Astrocyte (in vitro differentiated cells and primary cell): ENCODE measurements at places on chromosomes 13 and 19.

DNA sequence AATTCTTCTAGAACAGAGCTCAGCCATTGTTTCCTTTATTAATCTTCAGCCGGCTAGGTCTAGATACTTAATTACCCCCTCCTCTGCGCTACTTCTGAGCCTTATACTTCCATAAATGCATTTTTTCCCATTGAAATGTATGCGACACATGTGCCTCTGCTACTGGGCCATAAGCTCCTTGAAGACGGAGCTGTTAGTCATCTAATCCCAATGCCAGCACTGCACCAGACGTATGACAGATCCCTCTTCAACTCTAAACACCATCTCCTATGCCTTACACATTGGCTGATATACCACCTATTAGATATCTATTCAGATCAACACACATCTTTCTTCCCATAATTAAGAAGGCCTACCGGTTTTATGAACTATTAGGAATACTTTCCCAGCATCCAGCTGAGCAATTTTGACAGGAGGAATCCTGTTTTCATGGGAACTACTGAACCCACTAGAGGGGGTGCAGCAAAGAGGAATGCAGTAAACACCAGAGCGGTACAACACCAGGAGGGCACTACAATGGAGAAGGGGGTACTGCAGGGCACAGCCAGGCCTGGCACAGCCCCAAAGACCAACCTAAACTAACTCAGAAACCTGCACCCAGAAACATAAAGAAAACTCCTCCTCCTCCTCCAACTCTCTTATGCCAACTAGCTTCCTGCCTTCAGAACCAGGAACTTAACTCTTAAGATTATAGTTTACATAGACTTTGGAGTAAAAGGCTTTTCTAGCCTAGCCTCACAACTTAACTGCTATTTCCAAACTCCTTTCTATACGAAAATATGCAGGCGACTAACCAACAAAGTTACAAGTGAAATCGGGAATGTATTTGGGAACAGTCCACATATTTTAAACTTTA lies 18.7 kb downstream of the STK24 start:
- H3K4me1 ChIP-seq = peaks cover 19% of the 10 kb centered on the region
- DNase-seq = peak; percentile 65
- no peaks in the 10 kb centered on the region for H3K36me3 ChIP-seq
- H3K27ac ChIP-seq = no peak overlapping the region

GRCh38 chr19:2270157-2270422 lies 11.9 kb downstream of the PEAK3 start:
- H3K36me3 ChIP-seq = peaks cover 3% of the 10 kb centered on the region
- DNase-seq = no peak
- no peaks in the 10 kb centered on the region for H3K27me3 ChIP-seq
- H3K27ac ChIP-seq = peak overlapping the region; percentile 91

DNA sequence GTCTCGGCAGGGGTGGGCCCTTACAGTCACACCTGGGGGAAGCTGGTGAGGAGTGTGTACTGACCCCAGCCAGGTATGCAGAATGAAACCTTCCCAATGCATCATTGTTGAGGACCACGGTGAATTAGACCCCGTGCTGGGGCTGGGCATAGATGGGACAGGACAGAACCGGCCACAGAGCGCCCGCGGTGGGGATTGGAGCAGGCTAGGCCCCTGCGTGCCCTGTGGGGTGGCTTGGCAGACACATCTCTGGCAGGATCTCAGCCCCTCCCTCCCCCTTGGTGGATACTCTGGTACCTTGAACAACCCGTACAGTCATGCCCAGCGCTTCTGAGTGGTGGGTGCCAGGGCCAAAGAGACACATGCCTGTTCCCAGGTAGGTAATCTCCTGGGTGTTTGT lies 200.6 kb downstream of the TEX29 start:
- no peaks in the 10 kb centered on the region for H3K36me3 ChIP-seq
- H3K4me1 ChIP-seq = no peaks in the 10 kb centered on the region
- DNase-seq = no peak
- H3K27ac ChIP-seq = no peak overlapping the region

GRCh38 chr19:28541029-28541428 lies 671.9 kb downstream of the UQCRFS1 start:
- no peaks in the 10 kb centered on the region for H3K36me3 ChIP-seq
- no peaks in the 10 kb centered on the region for H3K27me3 ChIP-seq
- H3K27ac ChIP-seq = no peak overlapping the region
- no peaks in the 10 kb centered on the region for H3K4me1 ChIP-seq
- H3K4me3 ChIP-seq = no peak overlapping the region

- H3K36me3 ChIP-seq = no peaks in the 10 kb centered on the region
- H3K4me3 ChIP-seq = no peak overlapping the region
- no peak overlapping the region for H3K27ac ChIP-seq
- DNase-seq = no peak
- no peaks in the 10 kb centered on the region for H3K27me3 ChIP-seq
These were observed 71.4 kb downstream of the DGKH start for GRCh38 chr13:42119875-42120274.

GRCh38 chr13:28469316-28469715 lies 25.6 kb downstream of the FLT1 start:
- no peaks in the 10 kb centered on the region for H3K36me3 ChIP-seq
- no peak overlapping the region for H3K27ac ChIP-seq
- DNase-seq = no peak
- no peaks in the 10 kb centered on the region for H3K4me1 ChIP-seq
- H3K4me3 ChIP-seq = no peak overlapping the region
